ENCODE measurements at places on chromosomes 2 and 18.

GRCh38 chr2:160301420-160301819 lies 101.3 kb upstream of the ITGB6 start:
- DNase-seq, result no peak

- DNase-seq, result peak; percentile 66
These were observed 175.6 kb downstream of the GLI2 start for GRCh38 chr2:120910956-120911951.

DNA sequence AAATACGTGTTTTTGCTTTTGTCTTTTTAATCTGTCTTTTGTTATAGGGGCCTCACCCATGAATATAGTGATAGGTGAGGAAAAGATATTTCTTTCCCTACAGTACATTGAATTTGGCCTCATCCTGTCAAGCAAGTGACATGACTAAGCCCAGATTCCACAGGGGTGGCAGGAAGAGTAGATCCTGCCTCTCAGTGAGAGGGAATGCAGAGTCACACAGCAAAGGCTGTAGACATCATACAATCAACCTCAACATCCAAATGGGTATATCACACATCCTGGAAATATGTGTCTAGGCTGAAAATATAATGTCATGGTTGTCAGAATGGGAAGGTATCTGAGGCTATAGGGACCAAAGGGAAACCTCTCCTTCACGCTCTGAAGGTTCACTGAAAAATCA lies 269.6 kb downstream of the CDH20 start:
- no peak for DNase-seq

DNA sequence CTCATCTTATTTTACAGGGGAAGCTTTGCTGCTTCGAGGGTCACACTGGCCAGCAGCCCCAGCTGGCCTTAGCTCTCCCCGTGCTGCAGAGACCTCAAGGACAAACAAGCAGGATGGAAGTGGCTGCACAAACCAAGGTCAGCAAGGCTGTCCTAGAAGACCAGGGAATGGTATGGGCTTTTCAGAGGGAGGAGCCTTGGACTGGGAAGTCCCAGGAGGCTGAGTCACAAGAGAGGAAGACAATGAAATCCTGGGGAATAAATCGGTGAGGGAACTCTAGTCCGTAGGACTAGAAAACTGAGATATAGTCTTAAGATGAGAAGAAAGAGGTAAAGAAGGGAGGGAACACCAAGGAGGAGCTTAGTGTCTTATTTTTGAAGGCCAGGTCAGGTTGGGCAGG lies 15.7 kb downstream of the CREG2 start:
- DNase-seq, result no peak

GRCh38 chr2:234003972-234004617 lies 46.4 kb upstream of the SPP2 start:
- no peak for DNase-seq

DNA sequence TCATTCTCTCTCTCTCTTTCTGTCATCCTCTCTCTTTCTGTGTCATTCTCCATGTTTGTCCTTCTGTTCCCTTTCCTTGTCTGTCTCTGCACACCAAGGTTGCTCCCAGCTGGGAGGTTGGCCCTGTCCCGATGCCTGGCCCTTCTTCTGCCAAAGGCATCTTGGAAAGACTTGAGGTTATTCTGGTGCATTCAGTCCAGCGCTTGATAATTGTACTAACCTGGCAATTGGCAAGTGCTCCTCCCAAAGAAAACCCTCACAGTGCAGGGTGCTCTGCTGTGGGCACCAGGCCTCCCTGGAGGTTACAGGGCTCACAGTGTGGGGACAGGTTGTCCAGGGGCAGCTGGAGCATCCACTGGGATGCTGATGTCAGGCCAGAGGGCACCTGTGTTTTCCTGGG lies 95.4 kb downstream of the GLI2 start:
- DNase-seq, result no peak

Data from small intestine (tissue), 16 donors.